ENCODE measurements at places on chromosomes 1 and 21.

- DNase-seq, result no peak
Observed at GRCh38 chr21:46078322-46078977, 19.5 kb upstream of the COL6A2 start.

- no peak for DNase-seq
Observed at GRCh38 chr1:17403081-17403480, 31.1 kb downstream of the PADI6 start.

DNA sequence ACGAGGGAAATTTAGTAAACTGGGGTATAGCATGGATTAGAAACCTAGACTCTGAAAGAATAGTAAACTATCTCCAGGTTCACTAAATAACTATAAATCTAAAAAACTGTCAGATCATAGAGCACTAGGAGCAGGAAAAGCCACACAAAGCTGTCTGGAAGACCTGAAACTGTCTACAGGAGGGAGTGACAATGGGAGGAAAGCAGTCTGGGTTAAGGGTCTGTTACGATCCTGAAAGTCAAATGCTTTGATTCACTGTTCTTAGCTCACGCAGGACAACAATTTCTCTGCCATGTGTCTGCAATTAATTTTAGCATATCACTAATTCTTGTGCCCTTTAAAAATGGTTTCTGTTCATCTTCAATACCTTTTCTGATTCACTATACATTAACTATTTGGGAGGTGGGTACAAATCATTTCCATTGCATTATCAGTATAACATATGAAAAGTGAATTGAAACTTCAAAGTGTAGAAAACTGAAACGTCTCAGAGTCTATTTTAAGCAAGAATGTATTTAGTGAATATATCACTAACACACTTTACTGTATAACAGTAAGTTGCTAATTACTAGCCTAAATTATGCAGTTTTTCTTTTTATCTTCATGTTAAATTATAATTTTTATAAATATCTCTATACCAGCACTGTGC is 18.4 kb downstream of the CEP170 start:
- no peak for DNase-seq

DNA sequence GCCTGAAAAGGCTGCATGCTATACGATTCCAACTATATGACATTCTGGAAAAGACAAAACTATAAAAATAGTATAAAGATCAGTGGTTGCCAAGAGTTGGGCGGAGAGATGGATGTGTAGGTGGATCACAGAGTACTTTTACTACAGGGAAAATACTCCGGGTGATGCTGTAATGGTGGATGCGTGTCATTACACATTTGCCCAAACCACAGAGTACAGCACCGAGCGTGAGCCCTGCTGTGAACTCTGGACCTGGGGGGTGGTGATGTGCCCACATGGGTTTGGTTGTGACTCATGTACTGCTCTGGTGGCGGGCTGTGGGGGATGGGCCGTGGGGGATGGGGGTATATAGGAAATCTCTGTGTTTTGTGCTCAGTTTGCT is 162.7 kb upstream of the COL6A1 start:
- peak; percentile 13 for DNase-seq

- no peak for DNase-seq
Observed at GRCh38 chr1:82321794-82322193, 521.1 kb downstream of the ADGRL2 start.

- no peak for DNase-seq
Observed at GRCh38 chr21:34091032-34091431, 17.7 kb downstream of the MRPS6 start.

DNA sequence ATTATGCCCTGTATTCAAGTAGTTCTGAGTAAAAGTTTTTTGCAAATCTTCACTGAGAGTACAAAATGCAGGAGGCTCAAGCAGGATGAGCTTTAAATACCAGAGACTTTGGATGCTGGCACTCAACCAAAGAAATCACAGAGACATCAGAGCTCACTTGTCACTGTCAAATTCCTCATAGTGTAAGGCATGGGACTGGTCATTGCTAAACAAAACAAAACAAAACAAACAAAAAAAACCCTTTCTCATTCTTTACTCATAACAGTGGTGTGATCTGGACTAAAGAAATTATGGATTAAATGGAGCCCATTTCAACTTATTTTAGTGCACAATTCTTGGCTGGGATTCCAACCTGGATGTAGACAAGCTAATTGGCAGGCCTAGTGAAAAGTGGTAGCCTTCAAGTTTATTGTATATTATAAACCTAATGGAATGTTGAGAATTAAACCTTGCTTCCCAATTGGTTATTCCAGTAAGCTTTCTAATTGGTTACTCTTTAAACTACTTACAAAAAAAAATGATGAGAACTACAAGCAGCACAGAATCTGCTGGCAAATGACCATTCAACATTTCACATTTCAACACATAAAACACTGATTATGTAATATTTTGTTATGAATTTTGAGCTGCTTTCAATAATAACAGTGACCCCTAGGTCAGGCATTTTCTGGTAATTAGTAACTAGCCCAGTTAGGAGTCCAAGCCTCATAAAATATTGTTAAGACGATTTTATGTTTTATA is 30.6 kb upstream of the NEK7 start:
- no peak for DNase-seq

DNA sequence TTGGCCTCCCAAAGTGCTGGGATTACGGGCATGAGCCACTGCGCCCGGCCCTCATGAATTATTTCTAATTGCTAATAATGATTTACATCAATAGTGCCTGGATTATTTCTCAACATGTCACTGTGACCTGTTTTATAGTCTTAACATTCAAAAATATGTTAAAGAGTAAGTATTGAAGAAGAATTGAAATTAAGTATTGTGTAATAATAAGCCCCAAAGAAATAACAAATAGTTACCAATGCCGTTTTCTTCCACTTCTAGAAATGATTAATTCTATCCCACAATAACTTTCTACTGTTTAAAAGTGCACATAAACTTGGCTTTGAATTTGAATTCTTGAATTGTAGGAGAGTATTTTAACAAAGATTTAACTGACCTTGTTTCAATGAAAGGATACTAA is 19.5 kb downstream of the SPATA17 start:
- DNase-seq, result no peak

DNA sequence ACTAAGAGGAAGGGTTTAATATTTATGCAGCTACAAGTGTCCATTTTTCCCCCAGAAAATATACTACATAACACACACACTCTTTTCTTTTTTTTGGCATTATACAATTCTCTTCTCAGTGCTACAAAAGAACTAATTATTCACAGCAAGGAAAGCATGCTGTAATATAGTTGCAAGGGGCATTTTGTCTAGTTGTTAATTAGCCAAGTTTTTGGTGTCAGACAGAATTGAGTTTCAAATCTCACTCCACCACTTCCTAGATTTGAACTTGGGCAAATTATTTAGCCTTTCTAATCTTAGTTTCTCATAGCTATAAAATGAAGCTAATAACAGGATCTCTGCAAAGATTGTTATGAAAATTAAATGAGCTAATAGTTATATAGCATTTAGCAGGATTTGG is 60.0 kb upstream of the VTCN1 start:
- no peak for DNase-seq
